ENCODE measurements at places on chromosomes 12 and 14. TPM values are rescaled to one million over a fixed set of nuclear protein-coding genes. Genes with fewer than 3 reads are reported as not detected.

DNA sequence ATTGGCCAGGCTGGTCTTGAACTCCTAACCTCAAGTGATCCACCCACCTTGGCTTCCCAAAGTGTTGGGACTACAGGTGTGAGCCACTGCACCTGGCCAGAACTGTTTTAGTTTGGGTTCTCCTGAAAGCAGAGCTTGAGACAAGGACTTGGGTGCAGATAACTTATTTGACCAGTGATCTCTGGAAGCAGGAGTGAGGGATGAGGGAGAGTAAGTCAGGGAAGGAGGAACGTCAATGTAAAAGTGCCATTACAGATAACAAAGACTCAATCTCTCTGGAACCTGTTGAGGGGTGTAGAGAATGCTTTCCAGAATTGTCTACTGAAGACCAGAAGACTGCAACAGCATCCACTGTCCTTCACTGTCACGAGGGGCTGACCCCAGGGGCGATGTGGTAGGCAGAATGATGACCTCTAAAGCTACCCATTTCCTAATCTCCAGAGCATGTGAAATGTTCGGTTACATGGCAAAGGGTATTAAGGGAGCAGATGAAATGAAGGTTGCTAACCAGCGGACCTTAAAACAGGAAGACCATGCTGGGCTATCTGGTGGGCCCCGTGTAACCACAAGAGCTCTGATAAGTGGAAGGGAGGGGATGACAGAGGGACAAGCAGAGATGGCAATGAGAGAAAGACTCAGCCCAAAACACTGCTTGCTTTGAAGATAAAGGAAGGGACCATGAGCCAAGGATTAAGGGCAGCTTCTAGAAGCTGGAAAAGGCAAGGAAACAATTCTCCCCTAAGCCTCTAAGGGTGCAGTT lies 207.8 kb downstream of the RBM19 start:
- peaks cover 40% of the 10 kb centered on the region for H3K27me3 ChIP-seq
- DNase-seq, result no peak
- H3K27ac ChIP-seq, result no peak overlapping the region
- no peak overlapping the region for H3K4me3 ChIP-seq
- no peaks in the 10 kb centered on the region for H3K36me3 ChIP-seq

GRCh38 chr12:19012965-19013364 lies 116.6 kb upstream of the PLEKHA5 start:
- no peak overlapping the region for H3K27ac ChIP-seq
- no peak overlapping the region for H3K4me3 ChIP-seq
- no peaks in the 10 kb centered on the region for H3K4me1 ChIP-seq
- H3K27me3 ChIP-seq, result no peaks in the 10 kb centered on the region

DNA sequence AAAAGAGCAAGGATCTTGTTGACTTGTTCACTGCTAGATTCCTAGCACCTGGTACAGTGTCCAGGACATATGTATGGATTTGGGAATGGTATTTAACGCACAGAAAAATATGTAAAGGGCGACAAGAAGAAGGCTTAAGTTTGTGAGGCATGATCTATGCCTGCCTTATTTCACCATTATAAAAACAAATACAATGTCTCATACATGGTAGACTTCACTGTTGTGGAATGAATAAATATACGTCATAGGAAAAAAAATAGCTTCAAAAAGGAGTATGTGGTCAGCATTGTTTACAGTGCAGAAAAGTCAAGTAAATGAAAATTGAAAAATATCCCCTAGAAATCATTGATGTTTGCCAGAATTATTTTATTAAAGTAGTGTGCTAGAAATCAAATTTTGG lies 30.0 kb downstream of the HCFC2 start:
- no peaks in the 10 kb centered on the region for H3K27me3 ChIP-seq
- no peak overlapping the region for H3K4me3 ChIP-seq
- H3K27ac ChIP-seq, result no peak overlapping the region
- peaks cover 10% of the 10 kb centered on the region for H3K36me3 ChIP-seq
- no peak for DNase-seq
- H3K4me1 ChIP-seq, result no peaks in the 10 kb centered on the region

The ZFYVE1 gene
- 9.5 TPM for polyA plus RNA-seq

- DNase-seq, result no peak
- peaks cover 47% of the 10 kb centered on the region for H3K27me3 ChIP-seq
- H3K27ac ChIP-seq, result no peak overlapping the region
- peaks cover 12% of the 10 kb centered on the region for H3K4me1 ChIP-seq
- no peak overlapping the region for H3K4me3 ChIP-seq
Observed at GRCh38 chr14:103144085-103144484, 20.8 kb downstream of the TNFAIP2 start.

- H3K4me1 ChIP-seq, result no peaks in the 10 kb centered on the region
- peaks cover 37% of the 10 kb centered on the region for H3K27me3 ChIP-seq
- no peak overlapping the region for H3K27ac ChIP-seq
- no peak for DNase-seq
Observed at GRCh38 chr12:118448341-118448740, 72.0 kb downstream of the SUDS3 start.

DNA sequence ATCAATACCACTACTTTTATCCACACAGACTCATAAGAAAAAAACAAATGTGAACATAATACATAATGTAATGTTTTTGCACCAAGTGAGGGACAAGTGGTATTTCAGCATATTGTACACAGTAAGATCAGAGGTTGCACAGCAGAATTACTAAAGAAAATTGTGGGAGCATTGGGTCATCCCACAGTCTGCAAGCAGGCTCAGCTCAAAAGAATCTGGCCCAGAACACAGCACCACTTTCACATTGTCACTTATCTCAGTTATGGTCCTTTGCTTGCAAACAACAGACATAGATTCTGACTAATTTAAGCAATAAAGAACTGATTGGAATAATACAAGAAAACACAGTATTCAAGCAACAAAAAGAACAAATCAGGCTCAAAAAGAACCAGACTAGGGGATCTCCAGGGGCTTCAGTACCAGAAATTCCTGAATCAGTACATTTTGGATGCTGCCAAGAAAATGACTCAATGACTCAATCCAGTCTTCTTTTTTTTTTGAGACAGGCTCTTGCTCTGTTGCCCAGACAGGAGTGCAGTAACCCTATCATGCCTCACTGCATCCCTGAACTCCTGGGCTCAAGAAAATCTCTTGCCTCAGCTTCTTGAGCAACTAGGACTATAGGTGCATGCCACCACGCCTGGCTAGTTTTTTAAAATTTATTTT lies 42.9 kb upstream of the EEA1 start:
- peak overlapping the region; percentile 11 for H3K27ac ChIP-seq
- no peaks in the 10 kb centered on the region for H3K27me3 ChIP-seq
- DNase-seq, result no peak
- no peaks in the 10 kb centered on the region for H3K36me3 ChIP-seq
- H3K4me3 ChIP-seq, result no peak overlapping the region

DNA sequence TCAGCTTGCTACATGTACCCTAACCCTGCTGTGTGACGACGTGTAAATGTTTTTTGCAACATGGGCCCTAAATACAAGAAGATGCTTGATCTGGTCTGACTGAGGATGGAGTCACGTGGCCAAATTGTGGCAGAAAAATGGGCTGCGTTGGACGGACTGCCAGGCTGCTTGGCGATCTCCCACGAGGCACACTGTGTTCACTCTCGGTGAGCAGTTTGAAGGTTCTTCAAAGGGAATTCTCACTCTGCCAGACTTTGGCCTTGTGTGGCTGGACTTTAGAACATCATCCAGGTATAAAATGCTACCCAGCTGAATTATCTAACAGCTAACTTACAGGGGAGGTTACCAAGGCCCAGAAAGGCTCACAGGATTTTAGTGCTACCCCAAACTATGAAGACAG lies 85.1 kb downstream of the KDM2B start:
- no peak overlapping the region for H3K4me3 ChIP-seq
- peaks cover 36% of the 10 kb centered on the region for H3K4me1 ChIP-seq
- H3K36me3 ChIP-seq, result peaks cover 6% of the 10 kb centered on the region
- no peaks in the 10 kb centered on the region for H3K27me3 ChIP-seq

The CD4 gene
- 0.29 TPM for polyA plus RNA-seq

The SLC17A8 gene
- polyA plus RNA-seq, result not detected

- peaks cover 8% of the 10 kb centered on the region for H3K27me3 ChIP-seq
- H3K4me1 ChIP-seq, result no peaks in the 10 kb centered on the region
- H3K27ac ChIP-seq, result no peak overlapping the region
- no peaks in the 10 kb centered on the region for H3K36me3 ChIP-seq
Observed at GRCh38 chr14:32925439-32925838, 13.2 kb upstream of the NPAS3 start.

The OR2AP1 gene
- polyA plus RNA-seq, result not detected

The DEGS2 gene
- 0.69 TPM for polyA plus RNA-seq

- H3K4me1 ChIP-seq, result peaks cover 22% of the 10 kb centered on the region
- no peak overlapping the region for H3K27ac ChIP-seq
- no peak overlapping the region for H3K4me3 ChIP-seq
- no peak for DNase-seq
Observed at GRCh38 chr14:100350986-100351385, 27.8 kb downstream of the SLC25A47 start.

DNA sequence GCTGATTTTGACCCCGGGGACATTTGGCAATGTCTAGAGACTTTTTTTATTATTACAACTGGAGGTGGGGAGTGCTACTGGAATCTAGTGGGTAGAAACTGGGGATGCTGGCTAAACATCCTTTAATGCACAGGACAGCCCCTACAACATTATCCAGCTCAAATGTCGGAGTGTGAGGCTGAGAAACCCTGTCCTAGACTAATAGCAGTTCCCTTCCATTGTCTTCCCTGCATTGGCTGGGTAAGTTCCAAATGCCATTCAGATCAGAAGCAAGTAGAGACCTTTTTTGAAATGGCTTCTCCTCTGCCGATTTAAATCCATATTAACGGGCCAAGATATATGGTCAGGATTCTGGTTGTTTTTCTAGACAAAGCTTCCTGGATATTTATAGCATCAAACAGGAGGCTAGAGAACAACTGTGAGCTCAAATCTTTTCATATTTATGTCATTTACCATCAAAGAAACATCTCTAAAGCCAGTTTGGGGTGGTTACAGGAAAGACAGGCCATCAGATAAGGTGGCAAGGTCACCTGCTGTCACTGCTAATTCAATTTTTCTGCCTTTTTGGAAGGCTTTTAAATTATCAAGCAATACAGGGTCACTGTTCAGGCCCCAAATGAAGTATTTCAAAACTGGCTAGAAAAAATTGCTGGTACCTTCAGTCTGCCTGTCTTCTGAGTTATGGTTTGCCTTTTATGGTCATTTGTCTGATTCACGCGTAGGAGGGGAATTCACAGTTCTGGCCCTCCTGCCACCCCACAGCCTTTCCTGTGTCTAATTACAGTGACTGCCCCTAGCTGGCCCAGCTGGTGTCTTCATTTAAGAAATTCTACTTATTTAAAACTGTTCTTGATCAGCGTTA lies 20.1 kb upstream of the AKAP5 start:
- DNase-seq, result peak; percentile 51
- H3K4me3 ChIP-seq, result no peak overlapping the region
